ENCODE measurements at places on chromosomes 7 and 10.

DNA sequence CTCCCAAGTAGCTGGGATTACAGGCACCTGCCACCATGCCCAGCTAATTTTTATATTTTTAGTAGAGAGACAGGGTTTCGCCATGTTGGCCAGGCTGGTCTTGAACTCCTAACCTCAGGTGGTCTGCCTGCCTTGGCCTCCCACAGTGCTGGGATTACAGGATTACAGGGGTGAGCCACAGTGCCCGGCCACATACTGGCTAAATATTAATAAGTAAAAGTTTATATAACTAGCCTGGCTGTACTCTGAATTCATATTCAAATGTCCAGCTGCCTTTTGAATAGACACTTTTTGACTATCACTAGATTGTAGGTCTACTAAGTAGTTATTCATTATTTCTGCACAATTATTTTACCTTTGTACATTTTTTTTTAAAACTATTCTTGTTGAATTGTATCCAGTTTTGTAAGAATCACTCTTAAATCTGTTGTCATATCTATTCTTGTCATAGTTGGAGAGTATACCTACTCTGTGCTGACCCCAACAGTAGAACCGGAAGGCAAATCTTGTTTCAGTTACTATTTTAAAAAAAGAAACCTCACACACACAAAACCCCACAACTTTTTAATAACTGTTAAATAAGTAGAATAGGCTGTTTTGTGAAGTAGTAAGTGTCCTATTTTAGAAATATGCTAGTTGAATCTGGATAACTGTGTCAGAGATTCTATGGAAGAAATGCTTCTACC, 29.6 kb downstream of the MINPP1 start:
- DNase-seq = no peak

GRCh38 chr7:128838981-128839731, 8.9 kb downstream of the FLNC start:
- no peak for DNase-seq

- no peak for DNase-seq
Measured at GRCh38 chr10:112744181-112745096, 205.6 kb upstream of the TCF7L2 start.

DNA sequence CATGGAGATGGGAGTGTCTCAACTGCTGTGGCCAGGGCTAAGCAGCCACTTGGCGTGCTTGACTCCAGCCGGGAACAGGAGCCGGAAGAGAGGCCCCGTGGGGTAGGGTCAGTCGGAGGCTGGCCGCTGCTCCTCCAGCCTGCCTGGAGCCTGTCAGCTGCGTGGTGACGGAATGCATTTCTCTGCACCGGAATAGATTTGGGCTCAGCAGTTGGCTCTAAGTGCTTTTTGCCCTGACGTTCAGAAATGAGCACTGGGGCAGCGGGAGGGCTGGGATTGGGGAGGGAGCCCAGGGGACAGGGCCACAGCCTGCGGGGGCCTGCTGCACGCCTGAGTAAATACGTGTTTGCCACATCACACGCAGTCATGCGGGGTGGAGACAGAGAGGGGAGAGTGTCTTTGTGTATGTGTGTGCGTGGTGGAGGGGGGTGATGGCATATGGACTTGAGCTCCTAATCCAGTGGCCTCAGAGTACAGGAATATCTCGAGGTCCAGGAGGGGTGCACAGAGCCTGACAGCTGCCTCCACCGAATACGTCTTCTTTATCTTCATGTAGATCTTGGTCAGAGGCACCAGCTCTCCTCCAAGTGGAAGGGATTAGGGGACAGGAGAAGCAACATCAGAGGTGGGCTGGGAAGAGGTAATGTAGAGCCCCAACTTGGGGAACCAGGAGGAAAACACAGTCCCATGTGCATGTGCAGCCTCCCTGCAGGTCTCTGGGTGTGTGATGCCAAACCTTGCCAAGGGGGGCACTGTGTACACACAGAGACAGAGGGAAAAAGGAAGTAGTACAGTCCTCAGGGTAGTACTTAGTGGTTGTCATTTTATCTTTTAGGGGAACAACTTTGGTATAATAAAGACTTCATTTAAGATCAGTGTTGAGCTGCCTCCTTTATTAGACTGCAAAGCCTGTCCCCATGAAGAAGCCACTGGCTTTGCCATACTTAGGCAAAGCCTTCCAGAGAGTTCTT, 151.4 kb downstream of the CDH23 start:
- no peak for DNase-seq

DNA sequence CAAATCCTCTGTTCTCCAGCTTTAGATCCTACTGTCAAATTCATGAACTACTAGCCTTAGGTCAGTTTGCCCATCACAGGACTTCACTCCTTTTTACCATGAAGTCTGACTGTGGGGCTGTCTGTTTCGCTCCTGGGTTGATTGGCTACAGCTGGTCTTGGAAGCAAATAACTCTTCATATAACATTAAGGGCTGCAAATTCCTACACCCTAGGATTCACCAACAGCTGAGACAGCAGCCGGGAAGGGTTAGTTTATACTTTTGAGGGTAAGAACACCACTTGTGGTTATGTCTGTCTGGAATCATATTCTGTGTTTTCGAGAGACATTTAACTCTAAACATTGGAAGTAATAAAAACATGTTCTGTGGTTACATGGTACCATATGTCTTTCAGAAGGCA, 55.9 kb upstream of the KIAA1217 start:
- no peak for DNase-seq

- DNase-seq = no peak
Measured at GRCh38 chr7:143181349-143181748, 1.9 kb upstream of the TAS2R39 start.

Measured in non-pigmented ciliary epithelial cell (primary cell).